ENCODE measurements at places on chromosomes 7 and 10.

DNA sequence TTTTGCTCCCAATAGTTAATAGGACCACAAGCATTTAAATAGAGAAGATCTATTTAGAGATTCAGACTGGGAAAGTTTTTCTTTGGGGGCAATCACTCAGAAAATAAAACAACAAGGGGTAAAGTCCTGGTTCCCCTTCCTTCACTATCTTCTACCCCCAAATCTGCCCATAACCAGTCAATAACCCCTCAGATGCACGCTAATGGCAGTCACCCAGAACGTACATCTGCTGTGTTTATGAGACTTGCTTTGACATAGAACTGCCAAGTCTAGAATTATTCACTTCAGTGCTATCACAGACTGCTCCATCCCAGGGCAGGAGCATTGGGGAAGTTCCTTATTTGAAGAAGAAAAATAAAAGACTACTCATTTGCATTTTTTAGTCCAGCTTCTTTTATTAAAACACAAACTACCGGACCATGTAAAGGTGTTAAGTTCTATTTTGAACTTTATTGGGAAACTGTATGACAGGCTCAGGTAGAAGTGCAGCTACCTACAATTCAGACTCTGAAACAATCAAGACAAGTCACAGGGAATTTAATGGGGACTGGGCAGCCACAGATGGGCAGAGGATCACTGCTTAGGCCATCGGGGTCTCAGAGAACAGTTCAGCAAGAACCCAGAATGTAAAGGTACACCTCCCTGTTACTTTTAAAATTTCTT is 38.4 kb downstream of the ANK3 start:
- DNase-seq, result no peak

- peak; percentile 92 for DNase-seq
Measured at GRCh38 chr10:68900427-68901104, 549 bp upstream of the DDX50 start.

DNA sequence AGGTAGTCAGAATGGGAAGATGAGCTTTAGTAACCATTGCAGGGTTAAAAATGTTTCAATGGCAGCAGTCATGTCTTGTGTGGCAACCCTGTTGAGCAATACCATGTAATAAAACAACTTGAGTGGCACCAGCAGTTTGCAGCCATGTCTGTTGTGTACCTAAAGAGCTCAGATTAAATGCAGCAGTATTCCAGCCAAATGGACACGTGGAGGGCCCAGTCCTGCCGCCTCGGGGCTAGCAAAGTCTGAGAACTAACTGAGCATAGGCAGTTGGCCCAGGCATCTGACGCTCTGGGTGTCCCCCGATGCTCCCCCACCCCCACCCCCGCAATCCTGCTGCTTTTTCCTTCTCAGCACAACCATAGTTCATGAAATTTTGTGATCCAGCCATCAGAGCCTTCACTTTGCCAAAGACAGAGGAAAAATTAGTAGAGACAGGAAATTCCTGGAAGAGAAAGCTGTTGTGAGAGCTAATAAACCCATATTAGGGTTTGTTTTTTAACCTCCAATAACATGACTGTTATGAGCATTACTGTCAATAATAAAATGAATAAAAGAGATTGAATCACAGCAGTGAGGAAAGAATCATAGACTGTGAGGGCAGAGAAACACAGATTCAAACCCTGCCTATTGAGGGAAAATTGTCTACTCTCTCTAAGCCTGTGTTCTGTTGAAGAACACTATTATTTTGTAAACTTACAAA is 220.6 kb upstream of the RHOBTB1 start:
- no peak for DNase-seq

- DNase-seq, result no peak
Measured at GRCh38 chr7:24025094-24025493, 258.9 kb upstream of the NPY start.

GRCh38 chr10:3720228-3721019 is 64.6 kb downstream of the KLF6 start:
- DNase-seq, result peak; percentile 39

- no peak for DNase-seq
Measured at GRCh38 chr10:110002801-110003523, 4.8 kb upstream of the ADD3 start.

DNA sequence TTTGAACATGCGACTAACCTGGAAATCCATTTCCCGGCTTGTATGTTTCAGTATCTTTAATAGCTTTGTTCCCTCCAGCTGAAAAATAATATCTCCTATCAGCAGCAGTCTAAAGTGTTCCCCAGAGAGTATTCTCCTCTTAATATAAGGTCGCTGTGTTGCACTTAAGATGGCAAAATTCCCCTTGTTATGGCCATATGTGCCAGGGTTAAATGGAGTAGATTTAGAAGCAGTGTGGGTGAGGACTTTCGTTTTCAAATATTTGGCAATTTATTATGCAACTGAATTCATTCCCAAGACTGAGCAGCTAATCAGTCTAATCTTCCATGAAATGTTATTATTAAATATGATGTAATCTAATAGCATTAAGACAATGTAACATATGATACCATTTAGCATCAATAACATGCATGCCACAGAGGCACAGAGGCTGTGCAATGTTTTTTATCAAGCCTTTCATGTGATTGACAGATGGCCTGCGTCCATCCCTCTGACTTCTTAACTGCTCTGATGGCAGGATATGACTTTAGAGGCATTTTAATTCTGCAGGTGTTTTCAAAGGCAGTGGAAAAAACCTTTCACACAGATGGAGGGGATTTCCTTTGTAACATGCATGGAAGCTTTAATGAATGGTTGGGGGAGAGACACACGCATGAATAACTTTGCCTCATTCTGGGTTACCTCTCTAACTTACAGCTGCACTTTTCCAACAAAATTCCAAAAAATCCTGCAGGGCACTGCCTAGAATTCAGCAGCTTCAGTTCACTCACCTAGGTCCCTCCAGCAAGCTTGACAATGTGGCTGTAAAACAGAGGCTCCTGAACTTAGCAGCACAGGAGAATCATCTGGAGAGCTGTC is 55.1 kb upstream of the ZPBP start:
- no peak for DNase-seq

- no peak for DNase-seq
Measured at GRCh38 chr10:125080296-125080695, 80.1 kb downstream of the CTBP2 start.

DNA sequence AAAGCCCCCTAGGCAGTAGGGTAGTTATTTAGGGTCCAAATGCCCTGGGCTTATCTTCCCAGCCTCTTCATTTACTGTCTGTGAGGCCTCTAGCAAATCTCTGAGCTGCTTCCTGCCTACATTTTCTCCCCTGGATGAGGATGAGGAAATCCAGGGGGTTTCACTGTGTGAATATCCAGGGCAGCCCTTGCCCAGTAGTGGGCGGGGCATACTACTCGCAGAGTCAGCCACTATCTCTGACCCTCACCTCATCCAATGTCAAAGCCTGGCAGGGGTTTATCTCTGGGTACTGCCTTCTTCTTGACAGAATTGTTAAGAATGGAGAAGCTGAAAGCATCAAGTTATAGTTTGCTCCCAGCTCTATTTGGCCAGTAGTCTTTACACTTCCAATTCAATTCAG is 48.9 kb downstream of the CUZD1 start:
- no peak for DNase-seq

- no peak for DNase-seq
Measured at GRCh38 chr7:151237244-151238189, 5.2 kb downstream of the CHPF2 start.

DNA sequence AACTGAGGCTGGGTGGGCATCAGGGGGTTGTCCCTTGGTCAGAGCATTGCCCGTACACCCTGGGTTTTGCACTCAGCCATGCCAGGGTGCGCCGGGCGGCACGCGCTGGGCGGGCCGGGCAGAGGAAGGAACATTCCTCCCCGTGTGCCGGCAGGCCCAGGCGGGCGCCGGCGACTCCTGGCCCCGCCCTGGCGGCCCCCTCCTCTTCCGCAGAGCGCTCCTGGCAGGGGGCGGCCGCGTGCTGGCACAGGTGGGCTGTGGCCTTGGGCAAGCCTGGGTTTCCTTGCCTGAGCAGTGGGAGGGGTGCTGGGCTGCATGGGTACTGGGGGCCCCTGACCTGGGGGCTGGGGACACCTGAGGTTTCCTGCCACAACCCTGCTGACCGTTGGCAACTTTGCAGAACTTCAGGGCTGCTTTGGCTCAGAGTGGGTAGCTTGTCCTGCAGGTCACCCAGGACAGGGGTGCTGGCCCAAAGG is 3.9 kb downstream of the LFNG start:
- no peak for DNase-seq

DNA sequence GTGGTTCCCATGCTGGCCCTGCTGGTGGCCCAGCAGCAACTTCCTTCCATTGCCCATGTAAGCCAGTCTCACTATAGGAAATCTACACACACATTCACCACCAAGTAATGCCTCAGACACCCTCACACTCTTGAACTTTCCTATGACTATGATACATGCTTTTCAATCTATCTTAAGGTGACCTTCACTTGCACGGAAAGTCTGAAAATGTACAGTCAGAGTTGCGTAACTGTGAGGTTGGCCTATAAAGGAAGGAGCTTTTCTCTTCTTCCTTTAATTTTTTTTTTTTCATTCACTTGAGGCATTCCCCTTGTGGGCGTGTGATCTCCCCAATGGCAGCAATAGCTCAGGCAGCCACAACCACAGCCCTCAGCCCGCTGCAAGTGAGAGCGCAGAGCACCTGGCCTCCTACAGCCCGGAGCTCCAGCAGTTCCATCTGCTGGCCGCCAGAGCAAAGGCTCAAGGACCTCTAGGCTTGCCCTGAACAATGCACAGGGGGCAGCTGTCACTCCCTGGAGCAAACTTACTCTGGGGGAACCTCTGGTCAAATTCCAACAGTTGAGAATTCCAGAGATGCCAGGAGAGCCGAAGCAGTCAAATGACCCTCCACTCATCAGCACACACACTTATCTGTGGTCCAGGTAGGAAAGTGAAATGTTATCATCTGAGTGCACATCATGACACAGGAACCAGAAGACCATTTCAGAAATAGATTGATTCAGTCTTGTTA is 123.1 kb upstream of the ADO start:
- DNase-seq, result no peak

DNA sequence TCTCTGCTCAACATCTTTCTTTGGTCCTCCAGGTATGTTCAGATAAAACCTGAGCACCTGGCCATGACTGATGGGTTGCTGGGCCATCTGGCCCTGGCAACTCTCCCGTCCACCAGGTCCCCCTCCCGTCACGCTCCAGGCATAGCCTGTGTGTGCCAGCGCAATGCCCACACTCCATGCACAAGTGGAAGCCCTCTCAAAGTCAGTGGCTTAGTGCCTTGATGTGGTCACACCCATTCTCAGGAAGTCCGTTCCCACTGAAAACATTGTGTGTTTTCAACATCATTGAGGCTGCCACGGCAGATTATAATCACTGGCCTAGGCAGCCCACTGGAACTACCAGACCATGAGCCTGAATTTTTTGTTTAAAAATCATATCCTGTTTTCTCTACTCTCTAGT is 170.6 kb upstream of the LANCL2 start:
- no peak for DNase-seq

DNA sequence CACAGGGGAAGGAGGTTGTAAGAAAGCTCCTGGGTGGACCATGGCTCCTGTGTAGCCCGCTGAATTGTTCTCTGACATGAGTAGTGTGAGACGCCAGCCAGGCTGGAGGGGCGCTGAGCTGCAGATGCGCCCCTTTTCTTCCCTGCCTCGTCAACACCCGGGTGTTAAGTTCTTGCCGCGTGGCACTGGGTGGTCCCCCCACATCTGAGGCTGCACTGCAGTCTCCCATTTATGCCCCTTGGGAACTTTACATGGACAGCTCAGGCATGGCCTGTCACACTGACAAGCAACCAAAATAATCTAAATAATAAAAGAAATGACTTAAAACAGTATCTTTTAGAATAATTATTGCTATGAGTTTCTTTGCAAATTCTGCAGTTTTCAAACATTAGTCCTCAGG is 34.6 kb upstream of the HSPA12A start:
- no peak for DNase-seq

GRCh38 chr10:69742356-69742695 is 59.4 kb upstream of the COL13A1 start:
- DNase-seq, result no peak

DNA sequence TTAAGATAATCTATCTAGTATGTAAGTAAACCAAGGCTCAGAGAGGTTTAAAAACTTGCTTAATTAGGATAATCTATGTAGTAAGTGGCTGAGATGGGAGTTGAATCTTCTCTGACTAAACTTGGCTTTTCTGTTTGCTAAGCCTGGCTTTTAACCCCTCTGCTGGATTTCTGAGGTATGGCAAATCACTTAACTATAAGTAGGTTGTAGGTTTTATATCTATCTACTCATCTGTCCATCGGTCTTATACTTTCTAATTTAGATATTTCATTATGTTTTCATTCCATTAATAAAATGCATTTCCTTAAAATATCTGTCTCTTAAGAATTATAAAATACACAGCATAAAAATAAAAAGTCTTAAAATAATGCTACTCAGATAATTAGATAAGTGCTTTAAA is 59.4 kb downstream of the ST7 start:
- DNase-seq, result no peak

DNA sequence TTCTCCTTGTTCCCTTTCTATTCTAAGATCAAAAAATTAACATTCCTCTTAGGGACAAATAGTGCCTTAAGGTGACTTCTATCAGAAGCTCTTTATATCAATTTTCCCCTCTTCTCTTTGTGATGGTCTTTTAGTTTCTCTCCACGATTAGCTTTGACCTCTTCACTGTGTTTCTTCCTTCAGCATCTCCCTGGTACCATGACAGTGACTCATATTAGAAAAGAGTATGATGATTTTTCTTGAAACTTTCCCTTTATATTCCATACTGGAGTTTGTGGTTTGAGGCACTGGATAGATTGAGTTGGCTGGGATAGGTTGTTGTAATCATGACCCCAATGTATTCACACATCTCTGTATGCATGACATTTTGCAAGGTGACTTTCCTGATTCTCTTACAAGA is 335.6 kb upstream of the GLI3 start:
- no peak for DNase-seq

- no peak for DNase-seq
Measured at GRCh38 chr10:5292196-5292735, 72.5 kb upstream of the UCN3 start.

GRCh38 chr10:125462845-125463244 is 220.1 kb downstream of the TEX36 start:
- no peak for DNase-seq

DNA sequence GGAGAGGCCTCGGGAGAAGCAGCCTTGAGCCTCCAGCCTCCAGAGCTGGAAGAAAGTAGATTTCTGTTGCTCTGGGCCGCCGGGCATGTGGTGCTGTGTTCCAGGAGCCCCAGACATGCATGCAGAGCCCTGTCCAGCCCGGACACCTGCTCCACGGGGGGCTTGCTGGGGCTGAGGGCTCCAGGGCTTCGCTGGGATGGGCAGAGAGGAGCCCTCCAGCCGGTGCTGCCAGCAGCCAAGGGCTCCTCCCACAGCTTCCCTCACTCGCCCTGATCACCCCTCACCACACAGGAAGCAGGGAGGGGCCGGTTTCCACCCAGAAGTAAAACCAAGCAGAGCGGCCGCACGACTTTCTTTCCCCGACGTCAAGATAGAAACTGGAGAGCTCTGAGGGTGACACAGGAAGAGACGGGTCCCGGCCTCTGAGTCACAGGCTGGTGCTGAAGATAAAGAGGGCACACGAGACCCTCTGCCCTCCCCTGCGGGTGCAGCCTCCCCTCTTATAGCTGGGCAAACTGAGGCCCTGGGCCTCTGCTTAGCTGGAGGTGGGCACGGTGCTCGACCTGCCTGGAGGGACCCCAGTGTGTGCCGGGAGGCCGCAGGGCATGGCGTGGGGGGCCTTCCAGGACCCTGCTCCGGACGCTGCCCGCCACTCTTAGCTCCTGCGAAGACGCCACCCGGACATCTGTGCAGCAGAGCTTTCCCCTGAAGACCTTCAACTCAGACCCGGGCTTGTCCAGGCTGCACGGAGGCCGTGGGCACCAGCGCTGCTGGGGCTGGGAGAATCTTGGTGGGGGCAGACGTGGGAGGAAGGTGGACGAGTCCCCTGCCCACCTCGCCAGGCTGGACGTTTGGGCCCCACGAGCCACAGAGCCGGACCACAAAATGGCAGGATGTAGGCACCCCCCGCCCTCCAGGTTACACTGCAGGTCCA is 31.1 kb downstream of the ADAP1 start:
- peak; percentile 62 for DNase-seq

Measured in bone marrow (tissue), 2 donors.